Smooth muscle cell of the coronary artery (primary cell): ENCODE measurements at places on chromosomes 12 and 14. TPM values are rescaled to one million over a fixed set of nuclear protein-coding genes. Genes with fewer than 3 reads are reported as not detected.

Gene MED13L
- total RNA-seq, result 39.4 and 117 TPM in 2 replicates

Gene CMKLR1
- total RNA-seq, result 0.08 and 1.3 TPM in 2 replicates

Gene KCNMB4
- 1.2 and 6.0 TPM in 2 replicates for total RNA-seq

Gene TAS2R42
- total RNA-seq, result not detected in 2 replicates

Gene ARMH4
- total RNA-seq, result 4.1 and 8.0 TPM in 2 replicates
